Stimulated activated CD8-positive, alpha-beta memory T cell treated with anti-CD3 and anti-CD28 coated beads, Interleukin-15, amount 100 ng/mL, for 4 hours (primary cell): ENCODE measurements at places on chromosomes 13 and 19.
A peak's percentile ranks its signal among the peaks of the same experiment; 100 is the strongest.

DNA sequence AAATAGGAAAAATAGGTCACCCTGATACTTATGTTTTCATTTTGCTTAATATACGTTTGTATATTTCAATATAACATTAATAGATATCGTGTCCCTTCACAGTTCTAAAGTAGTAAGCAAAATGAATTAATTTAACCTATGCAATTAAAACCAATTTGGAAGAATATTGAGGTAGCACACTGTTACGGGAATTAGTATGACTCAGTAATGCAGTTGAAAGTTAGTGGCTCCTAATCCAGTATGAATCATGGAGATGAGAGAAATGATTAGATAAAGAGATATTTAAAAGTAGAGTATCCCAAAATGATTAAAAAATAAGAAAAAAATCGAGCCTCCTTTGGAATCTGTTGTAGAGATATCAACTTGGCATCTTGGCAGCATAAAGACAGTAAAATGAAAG is 177.0 kb upstream of the SLITRK6 start:
- no peak for DNase-seq

DNA sequence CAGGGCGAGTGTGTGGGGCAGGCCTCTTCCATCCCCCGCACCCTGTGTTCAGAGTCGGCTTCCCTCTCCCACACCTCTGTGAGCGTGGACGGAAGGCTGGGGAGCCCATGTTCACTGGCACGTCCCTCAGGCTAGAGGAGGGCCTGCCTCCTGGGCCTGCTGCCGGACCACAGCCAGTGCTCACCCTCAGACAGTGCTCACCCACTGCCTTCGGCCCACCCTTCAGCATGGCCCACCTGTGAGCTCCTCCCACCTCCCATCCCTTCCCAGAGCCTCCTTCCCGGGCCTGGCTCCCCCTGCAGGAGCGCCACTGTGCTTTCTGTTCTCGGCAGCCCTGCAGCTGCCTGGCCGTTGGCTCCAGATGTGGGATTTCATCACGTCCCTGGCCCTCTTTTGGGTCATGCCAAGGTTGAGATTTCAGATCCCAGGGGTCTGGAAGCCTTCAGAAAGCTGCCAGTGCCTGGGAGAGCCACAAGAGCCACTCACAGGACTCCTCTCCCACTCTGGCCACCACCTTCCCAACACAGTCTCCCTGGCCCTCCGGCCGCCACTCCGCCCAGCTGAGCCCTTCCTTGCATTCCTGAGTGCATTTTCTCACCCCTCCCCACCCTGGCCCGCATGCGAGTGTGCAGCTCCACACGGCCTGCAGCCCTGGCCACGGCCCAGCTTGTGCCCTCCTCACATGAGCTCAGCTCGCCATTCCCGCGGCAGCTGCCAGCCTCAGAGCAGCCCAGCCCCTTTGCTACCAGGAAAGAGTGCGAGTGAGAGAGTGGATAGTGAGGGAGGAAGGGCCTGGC is 25.3 kb downstream of the CAPN12 start:
- DNase-seq, result no peak

DNA sequence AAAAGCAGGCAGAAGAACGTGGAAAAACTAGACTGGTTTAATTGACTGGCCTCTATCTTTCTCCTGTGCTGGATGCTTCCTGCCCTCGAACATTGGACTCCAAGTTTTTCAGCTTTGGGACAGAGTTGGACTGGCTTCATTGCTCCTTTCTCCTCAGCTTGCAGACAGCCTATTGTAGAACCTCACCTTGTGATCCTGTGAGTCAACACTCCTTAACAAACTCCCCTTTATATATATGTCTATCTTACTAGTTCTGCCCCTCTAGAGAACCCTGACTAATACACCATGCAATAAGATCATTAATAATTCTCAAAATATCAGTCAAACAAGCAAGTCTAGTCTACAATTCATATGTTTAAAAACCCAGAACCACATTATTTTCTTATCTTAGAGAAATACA is 662.4 kb downstream of the TBC1D4 start:
- DNase-seq, result no peak

- DNase-seq, result no peak
Measured at GRCh38 chr13:78623132-78623531, 19.8 kb upstream of the POU4F1 start.

GRCh38 chr19:16470911-16471811 is 609 bp downstream of the EPS15L1 start:
- no peak for DNase-seq

DNA sequence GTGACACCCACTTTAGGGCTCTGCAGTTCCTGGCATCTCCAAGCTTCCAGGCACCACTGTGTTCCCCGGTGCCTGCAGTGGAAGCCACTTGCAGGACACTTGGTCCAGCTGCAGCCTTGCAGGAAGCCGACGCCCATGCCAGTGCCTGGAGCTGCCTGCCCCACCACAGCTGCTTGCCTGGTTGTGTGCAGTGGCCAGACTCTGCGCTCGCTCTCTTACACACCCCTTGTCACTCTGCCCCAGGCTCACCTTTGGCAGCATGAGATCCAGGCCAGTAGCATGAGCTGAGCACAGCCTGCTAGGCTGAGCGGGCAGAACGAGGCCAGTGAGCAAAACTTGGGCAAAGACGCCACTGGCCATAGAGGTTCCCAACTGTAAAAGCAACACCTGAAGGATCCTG is 57.7 kb downstream of the SLITRK1 start:
- DNase-seq, result no peak

DNA sequence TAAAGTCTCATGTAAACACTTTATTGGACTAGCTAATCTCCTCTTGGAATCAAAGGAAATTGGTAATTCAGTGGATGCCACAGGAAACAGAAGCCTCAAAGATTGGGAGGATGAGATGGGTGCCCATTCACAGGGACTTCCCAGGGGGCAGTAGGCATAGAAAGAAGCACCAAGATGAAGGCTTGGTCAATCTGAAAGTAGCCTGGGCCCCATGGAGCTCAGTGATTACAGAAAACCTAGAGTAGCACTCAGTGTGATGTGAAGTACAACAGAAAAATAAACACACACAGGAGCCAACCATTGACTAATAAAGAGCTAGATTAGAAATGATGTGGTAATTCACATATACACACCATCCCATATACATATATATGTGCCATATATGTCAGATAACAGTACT is 560.6 kb downstream of the TBC1D4 start:
- DNase-seq, result no peak

GRCh38 chr13:95296326-95296925 is 4.8 kb downstream of the ABCC4 start:
- no peak for DNase-seq

- DNase-seq, result no peak
Measured at GRCh38 chr19:9871626-9872338, 36.7 kb downstream of the PIN1 start.

DNA sequence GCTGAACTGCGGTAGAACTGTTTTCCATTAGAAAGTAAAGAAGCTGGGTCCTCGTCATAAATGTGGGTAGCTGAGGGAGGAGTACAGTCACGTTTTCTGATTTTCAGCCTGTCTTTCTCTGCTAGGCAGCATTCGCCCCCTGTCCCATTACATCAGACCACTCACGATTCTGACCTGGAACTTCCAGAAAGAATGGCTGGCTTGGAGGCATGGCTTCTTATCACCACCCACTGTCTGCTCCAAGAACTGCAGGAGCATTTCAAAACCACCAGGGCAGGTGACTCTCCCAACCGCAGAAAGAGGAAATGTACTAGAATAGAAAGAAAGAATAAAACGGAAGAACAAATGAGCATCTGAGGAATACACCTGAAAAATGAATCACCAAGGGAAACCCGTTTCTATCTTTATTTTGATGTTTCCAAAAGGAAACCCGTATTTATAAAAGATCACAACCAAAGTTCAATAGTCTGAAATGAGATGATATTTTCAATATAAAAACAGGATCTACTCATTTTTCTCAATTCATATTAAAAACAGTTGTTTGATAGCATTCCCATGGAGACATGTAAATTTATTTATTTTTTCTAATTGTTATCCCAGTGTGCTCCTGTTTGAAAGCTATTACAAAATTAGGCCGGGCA is 22.1 kb upstream of the POMP start:
- DNase-seq, result no peak

DNA sequence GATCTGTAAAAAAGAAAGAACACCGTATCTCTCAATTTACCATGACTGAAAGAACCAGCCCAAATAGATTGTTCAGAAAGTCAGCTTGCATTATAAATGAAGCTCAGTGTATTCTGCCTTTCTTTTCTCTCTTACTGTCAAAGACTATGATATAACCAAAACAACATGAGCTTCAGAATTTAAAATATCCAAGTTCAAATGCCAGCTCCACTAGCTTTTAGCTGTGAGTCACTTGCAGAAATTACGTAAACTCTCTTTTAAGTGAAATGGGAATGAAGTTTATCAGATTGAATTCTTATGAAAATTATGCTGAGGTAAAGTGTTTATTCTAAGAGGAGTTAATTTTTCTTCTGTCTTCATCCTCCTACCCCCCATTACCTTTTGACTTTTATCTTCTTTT is 20.0 kb upstream of the POSTN start:
- DNase-seq, result no peak

GRCh38 chr19:10617409-10618121 is 7.8 kb upstream of the SLC44A2 start:
- DNase-seq, result no peak

- peak; percentile 67 for DNase-seq
Measured at GRCh38 chr19:1266129-1266915, 2.8 kb upstream of the CIRBP start.

DNA sequence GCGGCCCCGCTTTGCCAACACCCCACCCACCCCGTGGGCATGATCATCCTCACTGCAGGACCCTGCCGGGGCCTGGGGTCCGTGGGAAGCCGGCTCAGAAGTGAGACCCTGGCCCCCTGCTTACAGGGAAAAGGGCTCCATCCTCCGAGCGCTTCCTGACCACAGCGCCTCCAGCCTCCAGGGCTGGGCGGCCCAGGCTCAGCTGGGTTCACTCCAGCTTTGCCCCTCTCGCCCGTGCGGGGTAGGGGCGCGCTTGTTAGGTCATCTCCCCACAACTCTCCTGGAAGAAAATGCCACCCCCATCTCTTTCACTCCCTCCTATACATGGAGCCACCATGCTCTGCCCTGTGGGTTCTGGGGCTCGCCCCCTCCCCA is 6.6 kb upstream of the C1QTNF9B start:
- DNase-seq, result no peak

- no peak for DNase-seq
Measured at GRCh38 chr19:57110592-57111328, 9.0 kb upstream of the USP29 start.

DNA sequence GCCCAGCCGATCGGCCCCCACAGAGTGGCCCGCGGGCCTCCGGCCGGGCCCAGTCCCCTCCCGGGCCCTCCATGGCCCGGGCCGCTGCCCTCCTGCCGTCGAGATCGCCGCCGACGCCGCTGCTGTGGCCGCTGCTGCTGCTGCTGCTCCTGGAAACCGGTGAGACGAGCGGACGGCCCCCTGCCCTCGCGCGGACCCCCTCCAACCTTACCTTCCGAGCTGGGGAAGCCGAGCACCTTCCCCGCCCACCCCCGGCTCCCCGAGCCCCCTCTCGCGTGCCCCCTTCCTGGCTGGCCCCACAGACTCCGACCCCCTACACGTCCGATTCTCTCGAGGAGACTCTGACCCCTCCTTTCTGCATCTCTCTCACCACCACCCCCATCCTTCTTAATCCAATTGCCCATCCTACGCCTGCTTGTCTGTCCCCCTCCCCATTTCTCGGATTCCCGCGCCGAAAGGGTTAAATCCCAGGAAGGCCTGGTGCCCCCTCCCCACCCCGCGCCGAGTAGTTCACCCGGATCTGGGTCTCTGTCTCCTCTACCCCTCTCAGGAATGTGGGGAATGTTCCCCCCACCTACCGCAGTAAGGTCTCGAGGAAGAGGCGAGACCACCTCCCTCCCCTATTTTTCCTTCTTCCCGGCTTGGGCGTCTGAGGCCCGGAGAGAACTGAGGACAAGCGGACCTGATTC is 502 bp downstream of the NECTIN2 start:
- no peak for DNase-seq
